ENCODE measurements at places on chromosomes 13 and 19.

DNA sequence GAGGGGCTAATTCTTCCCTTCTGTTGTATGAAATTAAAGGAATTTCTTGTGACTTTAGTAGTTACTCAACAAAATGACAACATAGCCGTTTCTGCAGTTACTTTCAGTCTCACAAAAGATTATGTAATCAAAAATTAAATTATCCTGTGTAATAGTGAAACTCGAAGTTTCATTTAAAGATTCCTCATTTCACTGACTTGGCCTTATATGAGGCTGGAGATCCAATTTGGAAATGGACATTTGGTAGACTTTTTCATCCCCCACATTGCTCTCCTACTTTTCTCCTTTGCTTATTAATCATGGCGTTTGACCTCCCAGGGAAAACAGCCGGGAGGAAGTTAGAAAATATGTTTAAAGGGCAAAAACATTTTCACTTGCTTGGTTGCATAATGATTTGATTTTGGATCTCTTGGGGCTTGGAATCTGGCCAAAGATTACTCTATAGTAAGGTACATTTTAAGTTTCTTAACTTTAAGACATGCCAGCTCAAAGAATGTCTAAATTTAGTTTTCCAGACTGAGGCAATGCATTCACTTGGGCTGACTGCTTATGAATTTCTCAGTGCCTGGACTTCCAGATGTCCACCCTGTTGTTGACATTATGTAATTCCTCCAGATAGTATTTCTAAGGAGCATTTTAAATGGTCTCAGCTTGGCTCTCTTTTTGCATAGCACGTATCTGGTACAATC lies 1364.9 kb upstream of the MIR17HG start:
- DNase-seq, result no peak

DNA sequence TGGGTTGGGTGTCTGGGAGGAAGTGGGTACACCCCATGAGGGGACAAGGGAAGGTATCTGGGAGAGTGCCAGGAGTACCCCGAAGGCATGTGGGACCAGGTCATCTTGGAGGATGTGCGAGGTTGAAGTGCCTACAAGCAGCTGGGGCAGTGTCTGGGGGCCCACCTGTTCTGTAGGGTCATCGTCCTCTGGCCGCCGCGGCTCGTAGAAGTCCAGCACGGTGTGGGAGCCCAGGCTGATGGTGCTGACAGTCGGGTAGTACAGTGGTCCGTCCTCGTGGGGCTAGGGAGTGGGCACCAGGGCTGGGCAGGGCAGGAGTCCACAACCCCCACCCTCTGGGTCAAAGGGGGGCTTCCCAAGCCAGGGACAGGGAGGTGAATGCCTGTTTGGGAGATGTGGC lies 1.8 kb upstream of the SYNE4 start:
- DNase-seq, result no peak

DNA sequence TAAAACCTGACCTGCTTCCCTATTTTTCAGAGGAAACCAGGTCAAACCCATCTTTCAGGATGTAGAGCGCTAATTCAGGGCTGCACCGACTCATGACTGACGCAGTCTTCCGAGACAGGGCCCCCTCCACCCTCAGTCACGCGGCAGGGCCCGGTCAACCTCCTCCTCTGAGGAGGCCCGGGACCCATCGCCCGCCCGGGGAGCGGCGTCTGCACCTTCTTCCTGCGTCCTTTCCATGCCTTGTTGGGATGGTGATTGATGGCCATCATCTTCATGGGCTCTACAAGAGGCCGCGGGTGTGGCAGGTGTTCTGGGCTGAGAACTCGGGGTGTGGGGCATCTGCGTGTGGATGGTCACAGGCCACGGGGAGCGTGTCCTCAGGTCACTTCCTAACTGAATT lies 26.0 kb downstream of the GRTP1 start:
- no peak for DNase-seq

DNA sequence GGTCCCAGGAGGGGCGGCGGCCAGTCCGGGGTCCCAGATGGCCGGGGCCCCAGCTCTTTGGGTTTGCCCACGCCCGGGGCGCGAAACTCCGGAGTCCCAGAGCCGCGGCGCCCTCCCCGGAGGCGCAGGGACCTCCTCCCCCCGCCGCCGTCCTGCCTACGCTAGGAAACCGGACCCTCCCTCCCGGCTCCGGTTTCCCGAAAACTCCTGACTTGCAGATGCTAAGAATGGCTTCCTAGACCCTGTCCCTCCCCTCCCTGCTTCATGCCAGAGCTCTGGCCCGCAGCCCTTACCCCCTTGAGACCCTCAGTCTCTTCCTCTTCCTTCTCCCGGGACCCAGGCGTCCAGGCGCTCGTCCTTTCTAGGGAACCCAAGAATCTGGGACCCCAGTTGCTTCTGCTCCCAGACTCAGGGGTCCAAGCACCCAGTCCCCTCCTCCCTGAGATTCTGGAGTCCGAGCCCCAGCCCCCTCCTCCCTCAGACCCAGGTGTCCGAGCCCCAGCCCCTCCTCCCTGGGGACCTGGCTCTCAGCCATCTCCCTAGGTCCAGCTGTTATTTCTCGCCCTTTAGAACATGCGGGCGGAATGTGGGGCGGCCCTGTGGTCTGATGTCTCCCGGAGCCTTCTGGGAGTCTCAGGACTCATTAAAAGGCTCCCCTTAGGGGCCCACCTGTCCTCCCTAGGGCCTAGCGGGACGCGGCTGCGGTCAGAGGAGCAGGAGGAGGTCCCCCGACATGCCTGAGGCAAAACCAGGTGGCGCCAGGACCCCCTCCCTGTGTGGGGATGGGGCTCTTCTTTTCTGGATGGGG lies at the start of gene MYBPC2:
Gene MYBPC2, plus strand, starts transcription at position 672 of the 808 bp plus-strand sequence. Its CDS starts 62 bp downstream, at position 734.
- no peak for DNase-seq

DNA sequence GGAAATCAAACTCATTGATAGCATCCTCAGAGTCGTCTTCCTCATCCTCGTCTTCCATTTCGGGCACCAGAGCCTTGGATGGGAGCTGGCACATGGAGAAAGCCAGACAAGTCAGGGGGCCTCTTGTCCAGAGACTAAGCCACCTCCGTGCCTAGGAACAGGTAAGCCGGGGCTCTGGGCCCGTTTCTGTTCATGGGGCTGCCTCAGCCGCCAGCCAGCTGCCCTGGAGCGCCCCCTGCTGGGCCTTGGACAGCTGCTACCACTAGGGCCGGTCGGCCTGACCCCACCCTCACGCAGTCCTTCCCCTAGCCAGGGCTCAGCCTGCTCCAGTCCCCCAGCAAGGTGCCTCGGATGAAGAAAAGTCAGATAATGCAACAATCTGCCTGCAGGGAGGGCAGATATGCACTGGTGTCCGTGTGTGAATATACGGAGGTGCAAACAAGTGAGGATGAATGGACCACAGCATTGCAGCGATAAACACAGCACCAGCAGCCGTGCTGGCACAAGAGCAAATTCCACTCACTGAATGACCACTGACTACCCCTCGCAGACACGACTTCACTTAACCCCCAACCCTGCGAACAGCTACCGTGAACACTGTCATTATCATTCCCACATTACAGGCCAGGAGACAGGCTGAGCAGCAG lies 11.9 kb upstream of the PRKD2 start:
- peak; percentile 22 for DNase-seq

DNA sequence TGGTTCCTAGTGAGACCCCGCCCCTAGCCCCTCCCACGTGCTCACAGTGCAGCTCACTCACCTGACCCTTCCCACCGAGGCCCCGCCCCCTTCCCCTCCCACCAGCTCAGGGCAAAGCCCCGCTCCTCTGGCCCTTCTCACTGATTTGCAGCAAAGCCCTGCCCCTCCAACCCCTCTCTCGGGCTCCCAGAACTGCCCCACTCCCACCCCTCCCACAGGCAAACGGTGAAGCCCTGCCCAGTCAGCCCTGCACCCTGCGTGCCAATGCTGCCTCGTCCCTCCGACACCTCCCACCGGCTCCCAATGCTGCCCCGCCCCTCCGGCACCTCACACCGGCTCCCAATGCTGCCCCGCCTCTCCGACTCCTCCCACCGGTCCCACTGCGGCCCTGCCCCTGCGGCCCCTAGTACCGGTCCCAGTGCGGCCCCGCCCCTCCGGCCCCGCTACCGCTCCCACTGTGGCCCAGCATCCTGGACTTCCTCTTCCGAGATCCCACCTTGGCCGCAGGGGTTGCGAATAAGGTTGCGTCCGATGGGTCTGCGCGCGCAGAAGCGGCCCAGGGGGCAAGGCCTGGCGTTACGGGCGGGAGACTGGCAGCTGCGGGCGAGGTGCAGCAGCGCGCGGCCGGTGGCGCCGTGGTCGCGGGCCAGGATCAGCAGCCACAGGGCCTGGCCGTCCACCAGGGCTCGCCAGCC lies 834 bp downstream of the FBXO27 start:
- DNase-seq, result peak; percentile 95

- no peak for DNase-seq
Measured at GRCh38 chr13:37918751-37919150, 49.2 kb upstream of the TRPC4 start.

DNA sequence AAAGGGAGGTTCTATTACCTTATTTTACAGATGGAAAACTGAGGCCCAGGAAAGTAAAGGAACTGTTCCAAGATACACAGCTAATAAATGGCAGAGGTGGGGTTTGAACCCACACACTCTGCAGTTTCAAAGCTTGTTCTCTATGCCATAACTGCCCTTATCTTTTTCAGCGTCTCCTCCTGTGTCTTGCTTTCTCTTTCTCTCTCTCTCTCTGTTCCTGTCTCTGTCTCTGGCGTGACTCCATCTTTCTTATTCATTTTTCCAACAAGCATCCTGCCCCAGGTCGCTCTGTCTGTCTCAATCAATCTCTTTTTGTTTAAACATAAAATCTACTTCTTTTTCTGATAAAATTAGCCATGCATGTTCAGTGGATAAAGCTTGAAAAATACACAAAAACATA lies 3.2 kb upstream of the IFNL4 start:
- no peak for DNase-seq

DNA sequence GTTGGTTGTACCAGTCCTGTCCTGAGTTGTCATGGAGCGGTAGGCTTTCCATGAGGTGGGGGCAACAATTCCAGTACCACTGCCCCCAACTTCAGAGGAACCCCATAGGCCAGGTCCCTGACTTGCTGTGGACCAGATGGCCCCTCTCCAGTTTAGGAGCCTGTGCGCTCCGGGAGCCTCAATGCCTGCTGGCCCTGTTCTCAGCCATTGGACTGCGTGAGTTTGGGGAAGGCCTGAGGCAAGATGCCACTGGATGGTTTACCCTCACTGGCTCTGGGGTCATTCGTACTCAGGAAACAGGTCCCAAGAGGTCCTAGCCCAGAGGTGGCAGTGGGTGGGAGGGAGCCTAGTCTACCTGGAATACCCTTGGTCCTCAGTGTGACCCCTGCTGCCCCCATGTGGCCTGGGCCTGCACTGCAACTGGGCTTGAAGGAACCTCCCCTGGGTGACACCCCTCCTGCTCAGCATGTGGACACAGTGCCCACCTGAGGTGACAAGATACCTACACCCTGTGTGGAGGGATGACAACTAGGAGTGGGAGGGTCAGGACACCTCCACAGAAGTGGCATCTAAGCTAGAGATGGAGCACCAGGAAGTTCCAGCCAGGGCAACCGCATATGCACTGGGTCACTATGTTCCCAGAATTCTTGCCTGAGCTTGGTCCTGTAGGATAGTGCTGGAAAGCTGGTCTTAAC lies 6.0 kb upstream of the PRR19 start:
- peak; percentile 85 for DNase-seq

DNA sequence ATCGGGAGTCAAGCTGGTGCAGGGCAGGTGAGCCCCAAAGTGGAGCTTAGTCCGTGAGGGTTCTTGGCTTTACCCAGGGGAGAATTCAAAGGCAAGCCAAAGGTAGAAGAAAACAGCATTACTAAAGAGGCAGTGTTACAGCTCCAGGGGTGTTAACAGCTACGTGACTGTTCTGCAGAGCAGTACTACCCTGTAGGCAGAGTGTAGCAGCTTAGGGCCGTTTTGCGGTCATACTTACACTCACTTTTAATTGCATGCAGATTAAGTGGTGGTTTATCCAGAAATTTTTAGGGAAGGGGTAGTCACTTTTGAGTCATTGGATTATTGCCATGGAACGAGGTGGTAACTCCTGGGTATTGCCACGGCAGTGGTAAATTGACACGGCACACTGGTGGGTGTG lies 482.2 kb downstream of the SLITRK5 start:
- DNase-seq, result no peak

- DNase-seq, result no peak
Measured at GRCh38 chr13:106277484-106278154, 257.8 kb downstream of the EFNB2 start.

GRCh38 chr13:105446197-105446596 lies 1089.3 kb downstream of the EFNB2 start:
- DNase-seq, result no peak

DNA sequence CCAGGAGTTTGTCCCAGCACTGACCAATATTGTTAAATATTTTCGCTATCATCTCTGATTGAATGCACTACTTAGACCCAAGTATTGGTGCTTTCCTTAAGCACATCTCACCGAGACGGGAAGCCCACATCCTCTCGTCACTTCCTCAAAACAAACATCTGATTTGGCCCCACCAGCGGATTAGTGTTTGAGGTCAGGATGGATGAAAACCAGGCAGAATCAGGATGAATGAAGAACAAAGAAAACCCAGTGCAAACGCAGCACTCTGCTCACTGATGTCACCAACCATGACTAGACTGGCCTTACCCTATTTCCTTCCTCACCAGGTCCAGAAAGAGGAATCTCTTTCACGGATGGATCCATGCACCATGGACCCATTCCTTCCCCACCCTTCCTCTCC lies 6.0 kb downstream of the PLAUR start:
- no peak for DNase-seq

DNA sequence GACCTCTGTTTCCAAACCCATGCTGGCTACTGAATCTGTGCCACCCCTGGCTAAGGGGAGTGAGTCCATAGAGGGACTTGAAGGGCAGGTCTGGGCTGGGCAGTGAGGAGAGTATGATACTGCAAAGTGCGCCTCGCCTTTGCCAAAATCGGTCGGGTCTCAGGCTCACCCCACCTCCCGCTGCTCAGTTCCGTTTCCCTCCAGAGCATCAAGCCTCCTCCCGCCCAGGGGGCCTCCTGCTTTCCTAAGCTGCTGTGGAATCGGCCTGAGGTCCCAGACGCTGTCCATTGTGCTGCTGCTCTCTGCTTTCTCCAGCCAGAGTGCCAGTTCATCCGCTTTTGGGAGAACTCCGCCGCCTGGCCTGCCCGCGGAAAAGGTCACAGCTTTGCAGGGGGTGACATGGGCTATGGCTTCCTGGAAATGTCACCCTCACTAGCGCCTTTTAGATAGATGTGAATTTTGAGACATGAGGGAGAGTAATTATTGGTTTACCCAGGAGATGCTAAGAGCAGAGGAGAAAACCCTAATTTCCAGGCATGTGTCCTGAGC lies 1418.4 kb downstream of the UQCRFS1 start:
- no peak for DNase-seq

DNA sequence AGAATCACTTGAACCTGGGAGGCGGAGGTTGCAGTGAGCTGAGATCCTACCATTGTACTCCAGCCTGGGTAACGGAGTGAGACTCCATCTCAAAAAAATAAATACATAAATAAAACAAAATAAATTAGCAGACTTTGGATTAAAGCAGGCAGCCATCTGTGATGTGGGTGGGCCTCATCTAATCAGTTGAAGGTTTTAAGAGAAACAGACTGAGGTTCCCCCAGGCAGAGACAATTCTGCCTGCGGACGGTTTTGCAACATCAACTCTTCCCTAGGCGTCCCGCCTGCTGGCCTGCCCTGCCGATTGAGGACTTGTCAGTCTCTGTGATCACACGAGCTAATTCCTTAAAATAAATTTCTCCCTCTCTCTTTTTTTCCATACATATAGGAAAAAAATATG lies 23.7 kb downstream of the ATCAY start:
- no peak for DNase-seq

Data from NCI-H510A treated with DMSO at 0.1 percent for 48 hours (cell line).